Right renal pelvis (tissue), 4 donors: ENCODE measurements at places on chromosomes 5 and 9. TPM values are rescaled to one million over a fixed set of nuclear protein-coding genes. Genes with fewer than 3 reads are reported as not detected.

Gene KCNV2
- polyA plus RNA-seq: 0.21 TPM

Gene RPS23
- polyA plus RNA-seq: 2,733 TPM

Gene GABRA6
- polyA plus RNA-seq: not detected

DNA sequence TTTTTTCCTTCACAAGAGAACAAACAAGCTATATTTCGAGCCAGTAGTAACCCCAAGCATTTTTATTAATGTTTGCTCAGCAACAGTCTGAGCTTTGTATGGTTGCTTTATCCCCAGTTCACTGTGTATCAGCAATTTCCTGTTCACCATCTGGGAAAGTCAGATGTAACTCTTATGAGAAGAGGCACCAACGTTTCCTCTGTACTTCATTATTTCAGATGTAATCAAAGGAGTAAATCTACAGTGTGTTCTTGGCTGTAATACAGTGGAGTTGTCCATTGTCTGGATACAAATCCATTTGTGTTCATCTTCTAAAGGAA, 340.2 kb downstream of the ARRDC3 start:
- no peak for DNase-seq

GRCh38 chr5:171874234-171874633, 88.6 kb downstream of the SMIM23 start:
- DNase-seq: no peak
